ENCODE measurements at places on chromosomes 13 and 19. TPM values are rescaled to one million over a fixed set of nuclear protein-coding genes. Genes with fewer than 3 reads are reported as not detected.

GRCh38 chr13:59638404-59638803 is 525.3 kb downstream of the DIAPH3 start:
- DNase-seq, result no peak

DNA sequence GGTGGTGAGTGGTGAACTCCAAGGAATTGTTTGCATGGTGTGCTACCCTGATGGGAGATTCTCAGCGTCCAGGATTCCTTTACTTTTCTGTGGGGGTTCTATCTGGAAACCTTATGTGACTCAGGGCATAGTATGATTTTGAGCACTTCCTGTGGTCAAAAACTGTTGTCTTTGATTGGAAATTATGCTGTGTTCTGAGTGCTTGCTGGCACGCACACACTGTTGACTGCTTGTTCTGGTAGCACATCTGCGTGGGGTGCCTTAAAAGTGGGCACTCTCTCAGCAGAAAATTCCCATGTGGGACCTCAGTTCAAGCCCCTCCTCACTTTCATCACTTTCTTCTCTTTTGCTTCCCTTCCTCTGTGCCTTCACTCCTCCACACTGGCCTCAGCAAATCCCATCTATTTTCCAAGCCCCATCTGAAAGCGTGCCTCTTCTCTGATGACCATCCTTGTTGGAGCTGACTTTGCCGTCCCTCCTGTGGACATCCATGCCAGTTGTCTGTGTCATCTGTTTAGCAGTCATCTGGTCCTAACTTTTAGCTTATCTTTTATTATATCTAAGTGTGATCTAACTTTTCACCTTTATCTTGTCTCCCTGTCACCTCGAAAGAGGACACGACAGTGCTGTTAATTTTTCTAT is 56.4 kb upstream of the NPAS1 start:
- no peak for DNase-seq

- no peak for DNase-seq
These were observed 11.6 kb upstream of the ZNF536 start for GRCh38 chr19:30360376-30361106.

SYNE4 gene
- 2.0 TPM for total RNA-seq

FGF22 gene
- total RNA-seq, result 1.5 TPM

- DNase-seq, result no peak
These were observed 801.4 kb downstream of the SLITRK6 start for GRCh38 chr13:84997858-84998257.

Data from glutamatergic neuron (in vitro differentiated cells).